Left colon (tissue), 2 donors: ENCODE measurements at places on chromosomes 3 and 15. TPM values are rescaled to one million over a fixed set of nuclear protein-coding genes. Genes with fewer than 3 reads are reported as not detected.

IMPG2 gene
- not detected for total RNA-seq

SLC38A3 gene
- total RNA-seq, result not detected

MELTF gene
- total RNA-seq, result 14.4 TPM

AP3B2 gene
- total RNA-seq, result 1.3 TPM

SCAMP5 gene
- total RNA-seq, result 4.5 TPM

IRAK2 gene
- total RNA-seq, result 3.4 TPM

IL5RA gene
- 0.15 TPM for total RNA-seq

LIPH gene
- total RNA-seq, result 162 TPM

DGKG gene
- 1.5 TPM for total RNA-seq

CLDN18 gene
- total RNA-seq, result not detected

RAD51 gene
- total RNA-seq, result 2.6 TPM

FANCD2OS gene
- not detected for total RNA-seq

IGDCC3 gene
- 0.25 TPM for total RNA-seq

PLOD2 gene
- 89.6 TPM for total RNA-seq

RPL35A gene
- total RNA-seq, result 639 TPM

ZNF80 gene
- not detected for total RNA-seq

B3GNT5 gene
- total RNA-seq, result 106 TPM

MEGF11 gene
- total RNA-seq, result not detected

DBR1 gene
- 10.7 TPM for total RNA-seq

GATA2 gene
- total RNA-seq, result 2.6 TPM

PTPN9 gene
- 39.6 TPM for total RNA-seq

CAMK1 gene
- total RNA-seq, result 10.9 TPM

TRAT1 gene
- total RNA-seq, result not detected

CHST13 gene
- total RNA-seq, result 1.8 TPM

FSIP1 gene
- 8.2 TPM for total RNA-seq

PARP15 gene
- 1.4 TPM for total RNA-seq

SRP14 gene
- 144 TPM for total RNA-seq

CPEB1 gene
- 2.5 TPM for total RNA-seq

GOLGA6L26 gene
- total RNA-seq, result not detected

ZNF774 gene
- total RNA-seq, result 21.2 TPM

RPSA gene
- 888 TPM for total RNA-seq

MKRN3 gene
- 3.9 TPM for total RNA-seq

SLC27A2 gene
- total RNA-seq, result 37.2 TPM

ISY1 gene
- total RNA-seq, result 27.0 TPM

WDR93 gene
- total RNA-seq, result not detected

SH2D7 gene
- 2.4 TPM for total RNA-seq

TM6SF1 gene
- total RNA-seq, result 0.67 TPM

P2RY1 gene
- total RNA-seq, result 15.6 TPM

COL8A1 gene
- 2.3 TPM for total RNA-seq

UBE2Q2 gene
- 19.4 TPM for total RNA-seq

UPK1B gene
- not detected for total RNA-seq

TP63 gene
- 0.11 TPM for total RNA-seq

XCR1 gene
- not detected for total RNA-seq

MEF2A gene
- 40.5 TPM for total RNA-seq

C3orf62 gene
- 4.7 TPM for total RNA-seq

MEIS2 gene
- total RNA-seq, result 3.1 TPM

OR5K2 gene
- not detected for total RNA-seq

PGBD4 gene
- total RNA-seq, result 1.4 TPM

PROS1 gene
- 33.0 TPM for total RNA-seq

SMARCC1 gene
- 55.6 TPM for total RNA-seq

CD200R1 gene
- 0.49 TPM for total RNA-seq

NR1I2 gene
- 90.8 TPM for total RNA-seq

GOLGA8B gene
- total RNA-seq, result 38.7 TPM

SLC7A14 gene
- total RNA-seq, result 0.15 TPM

DNAJC19 gene
- 30.3 TPM for total RNA-seq

POPDC2 gene
- 1.1 TPM for total RNA-seq

HTR3E gene
- total RNA-seq, result 0.50 TPM
